Umbilical cord (tissue), 2 donors: ENCODE measurements at places on chromosomes 11 and 22.

- peak; percentile 57 for DNase-seq
Measured at GRCh38 chr11:57338142-57338541, at the start of gene P2RX3. Gene P2RX3 (plus strand): TSS chr11:57338352. CDS start chr11:57338551, 199 bp downstream.

DNA sequence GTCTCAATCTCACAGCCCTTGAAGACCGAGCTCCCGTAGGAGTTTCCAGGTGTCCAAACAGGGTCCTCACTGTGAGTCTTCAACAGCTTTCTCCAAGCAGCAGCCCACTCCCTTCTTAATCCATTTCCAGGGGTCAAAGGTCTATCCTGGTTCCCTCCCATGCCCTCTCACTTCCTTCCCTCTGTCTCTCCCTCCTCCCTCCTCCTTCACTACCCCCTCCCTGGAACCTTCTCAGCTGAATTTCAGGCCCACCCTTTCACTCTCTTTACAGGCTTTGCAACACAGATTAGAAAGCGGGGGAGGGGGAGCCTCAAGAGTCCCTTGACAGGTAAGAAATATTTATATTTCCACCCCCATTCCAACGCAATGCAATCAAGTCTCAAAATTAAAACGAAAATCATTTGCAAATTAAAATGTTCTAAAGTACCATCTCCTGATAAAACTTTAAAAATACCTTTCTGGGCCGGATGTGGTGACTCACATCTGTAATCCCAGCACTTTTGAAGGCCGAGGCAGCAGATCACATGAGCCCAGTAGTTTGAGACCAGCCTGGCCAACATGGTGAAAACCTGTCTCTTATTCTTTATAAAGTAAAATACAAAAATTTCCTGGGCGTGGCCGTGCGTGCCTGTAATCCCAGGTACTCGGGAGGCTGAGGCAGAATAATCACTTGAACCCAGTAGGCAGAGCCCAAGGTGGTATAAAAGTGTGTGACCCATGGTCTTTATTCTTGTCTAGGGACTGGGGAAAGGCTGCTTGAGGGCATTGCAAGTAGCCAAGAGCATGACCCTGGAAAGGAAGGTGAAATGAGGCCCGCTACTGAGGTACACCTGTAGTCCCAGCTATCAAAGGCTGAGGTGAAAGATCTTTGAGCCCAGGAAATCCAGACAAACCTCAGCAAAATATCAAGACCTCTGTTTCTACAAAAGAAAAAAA is 865 bp upstream of the ZNF280A start:
- DNase-seq: peak; percentile 7

DNA sequence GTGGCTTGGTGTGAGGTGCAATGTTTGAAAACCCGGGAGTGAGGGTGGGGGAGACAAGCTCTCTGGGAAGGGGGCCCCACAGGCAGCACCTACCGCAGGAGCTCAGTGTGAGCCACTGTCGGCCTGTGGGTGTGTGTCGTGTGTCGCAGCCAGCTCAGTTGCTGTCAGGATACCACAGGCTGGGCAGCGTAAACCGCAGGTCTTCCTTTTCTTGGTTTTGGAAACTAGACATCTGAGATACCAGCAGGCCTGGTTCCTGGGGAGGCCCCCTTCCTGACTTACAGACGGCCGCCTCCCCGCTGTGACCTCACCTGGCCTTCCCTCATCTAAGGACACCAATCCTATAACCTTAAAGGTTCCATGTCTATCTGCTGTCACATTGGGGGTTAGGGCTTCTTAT is 19.4 kb downstream of the IRF7 start:
- no peak for DNase-seq

- no peak for DNase-seq
Measured at GRCh38 chr11:58922479-58922878, 16.8 kb upstream of the GLYATL1 start.

DNA sequence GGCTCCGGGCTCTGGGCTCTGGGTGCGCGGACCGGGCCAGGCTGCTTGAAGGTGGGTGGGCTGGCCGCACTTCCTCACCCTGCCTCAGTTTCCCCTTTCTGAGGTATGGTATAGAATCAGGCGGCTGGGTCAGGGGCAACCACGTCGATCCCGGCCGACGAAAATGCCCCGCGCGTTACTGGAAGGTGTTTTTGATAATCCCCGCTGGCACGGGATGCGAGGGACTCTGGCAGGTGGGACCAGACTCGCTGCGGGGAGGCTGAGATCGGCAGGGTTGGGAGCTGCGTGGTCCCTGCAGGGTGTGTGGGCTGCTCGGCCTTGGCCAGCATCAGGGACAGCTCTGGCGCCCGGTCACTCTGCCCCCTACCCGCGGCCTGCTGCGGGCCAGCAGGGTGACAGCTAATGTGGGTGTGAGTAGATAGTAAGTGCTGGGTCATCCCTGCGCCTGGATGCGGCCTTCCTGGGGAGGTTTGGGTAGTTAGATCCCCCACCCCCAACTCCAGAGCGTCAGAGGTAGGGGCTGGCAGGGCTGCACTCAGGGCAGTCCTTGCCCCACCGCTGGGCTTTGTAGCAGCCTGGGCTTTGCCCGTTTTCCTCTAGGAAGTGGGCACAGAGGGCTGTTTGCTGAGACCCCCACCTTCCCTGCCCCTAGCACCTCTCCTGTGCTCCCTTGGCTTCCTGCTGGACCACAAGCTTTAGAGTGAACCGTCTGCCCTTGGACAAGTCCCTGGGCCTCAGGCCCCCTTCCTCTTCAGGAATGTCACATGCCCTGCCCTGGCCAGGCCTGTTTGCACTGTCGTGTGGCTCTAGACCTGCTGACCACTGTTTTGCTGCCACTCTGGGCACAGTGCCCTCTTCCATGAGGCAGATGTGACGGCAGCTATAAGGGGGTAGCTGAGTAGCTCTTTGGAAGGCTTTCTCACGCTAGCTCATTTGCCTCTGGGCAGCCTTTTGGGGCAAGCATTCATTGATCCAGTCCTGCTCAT is 579 bp downstream of the TANGO2 start:
- DNase-seq: no peak

- DNase-seq: no peak
Measured at GRCh38 chr11:3245071-3245470, 12.9 kb upstream of the MRGPRE start.

DNA sequence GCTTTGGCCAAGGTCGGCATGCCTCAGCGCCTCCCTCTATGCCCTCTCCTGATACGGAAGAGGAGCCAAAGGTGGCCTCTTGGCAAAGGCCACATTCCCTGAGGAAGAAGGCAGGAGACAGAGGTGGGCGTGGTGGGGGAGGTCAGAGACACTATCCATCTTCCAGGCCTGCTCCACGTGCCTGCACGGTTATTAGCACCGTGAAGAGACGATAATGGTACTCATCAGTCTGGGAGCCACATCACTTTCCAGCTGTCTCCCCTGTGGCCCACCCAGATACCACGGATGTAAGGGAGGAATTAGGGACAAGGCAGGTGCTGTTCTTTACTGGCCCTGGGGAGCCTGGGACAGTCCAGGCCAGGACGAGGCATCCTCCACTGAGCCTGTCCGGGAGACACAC is 354.3 kb downstream of the MN1 start:
- DNase-seq: no peak

- DNase-seq: no peak
Measured at GRCh38 chr11:64872790-64873488, 5.5 kb downstream of the EHD1 start.

- no peak for DNase-seq
Measured at GRCh38 chr11:46105134-46105628, 16.1 kb downstream of the PHF21A start.

GRCh38 chr11:110317516-110317932 is 21.1 kb upstream of the RDX start:
- DNase-seq: peak; percentile 59

DNA sequence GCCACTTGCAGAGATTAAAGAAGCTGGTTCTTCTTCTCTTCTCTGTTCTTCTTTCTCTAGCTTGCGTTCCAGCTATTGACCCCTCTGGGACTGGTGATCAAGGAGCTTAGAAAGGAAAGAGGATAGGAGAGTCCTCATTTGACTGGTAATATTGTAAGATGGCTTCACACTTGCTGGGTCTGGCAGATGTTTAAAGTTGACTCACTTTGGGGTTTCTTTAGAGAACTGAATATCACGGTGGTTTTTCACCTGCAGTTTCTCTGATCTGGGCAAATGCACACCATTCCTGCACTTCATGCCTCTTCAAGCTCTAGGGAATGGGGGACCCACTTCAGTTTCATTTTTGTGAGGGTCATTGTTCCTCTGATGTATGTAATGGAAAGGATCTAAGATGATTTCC is 41.8 kb upstream of the DEUP1 start:
- DNase-seq: no peak

- DNase-seq: no peak
Measured at GRCh38 chr22:39252461-39253434, 8.0 kb upstream of the PDGFB start.

DNA sequence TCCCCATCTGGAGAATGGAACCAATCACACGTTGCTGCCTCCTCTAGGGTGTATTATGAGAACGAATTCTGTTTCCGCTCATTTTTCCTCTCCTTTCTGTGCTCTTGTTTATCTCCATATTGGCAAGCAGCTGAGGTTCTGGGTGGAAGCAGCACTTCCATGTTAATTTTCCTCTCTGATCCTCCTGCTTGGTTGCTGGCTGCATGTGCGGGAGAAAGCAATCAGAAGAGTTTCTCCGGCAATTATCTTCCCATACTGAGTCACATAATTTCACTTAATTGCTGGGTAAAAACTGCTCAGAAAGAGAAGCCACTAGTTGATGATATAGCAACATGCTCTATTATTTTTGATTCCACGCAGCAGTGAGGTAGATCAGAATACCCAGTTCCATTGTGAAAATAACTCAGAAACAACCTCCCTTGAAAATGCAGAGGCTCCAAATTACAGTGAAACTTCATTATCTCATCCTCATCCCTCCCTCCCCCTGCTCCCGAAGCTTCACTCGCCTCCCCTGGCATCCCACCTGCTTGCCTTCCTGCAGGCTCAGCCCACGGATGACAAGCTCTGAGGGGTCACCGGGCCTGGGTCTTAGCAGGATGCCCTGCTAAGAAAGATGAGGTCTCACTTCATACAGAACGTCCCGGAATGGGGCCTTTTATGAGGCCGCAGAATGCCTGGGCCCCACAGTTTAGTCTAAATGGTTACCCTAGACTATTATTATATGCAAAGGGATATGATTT is 20.4 kb downstream of the FXYD6 start:
- DNase-seq: no peak
